Stimulated activated CD8-positive, alpha-beta memory T cell treated with anti-CD3 and anti-CD28 coated beads, Interleukin-12 subunit alpha, Interleukin-12 subunit beta, amount 100 ng/mL, for 1 hour (primary cell): ENCODE measurements at places on chromosomes 5 and 9.

GRCh38 chr9:18623221-18624079 lies 149.5 kb downstream of the ADAMTSL1 start:
- DNase-seq = no peak

DNA sequence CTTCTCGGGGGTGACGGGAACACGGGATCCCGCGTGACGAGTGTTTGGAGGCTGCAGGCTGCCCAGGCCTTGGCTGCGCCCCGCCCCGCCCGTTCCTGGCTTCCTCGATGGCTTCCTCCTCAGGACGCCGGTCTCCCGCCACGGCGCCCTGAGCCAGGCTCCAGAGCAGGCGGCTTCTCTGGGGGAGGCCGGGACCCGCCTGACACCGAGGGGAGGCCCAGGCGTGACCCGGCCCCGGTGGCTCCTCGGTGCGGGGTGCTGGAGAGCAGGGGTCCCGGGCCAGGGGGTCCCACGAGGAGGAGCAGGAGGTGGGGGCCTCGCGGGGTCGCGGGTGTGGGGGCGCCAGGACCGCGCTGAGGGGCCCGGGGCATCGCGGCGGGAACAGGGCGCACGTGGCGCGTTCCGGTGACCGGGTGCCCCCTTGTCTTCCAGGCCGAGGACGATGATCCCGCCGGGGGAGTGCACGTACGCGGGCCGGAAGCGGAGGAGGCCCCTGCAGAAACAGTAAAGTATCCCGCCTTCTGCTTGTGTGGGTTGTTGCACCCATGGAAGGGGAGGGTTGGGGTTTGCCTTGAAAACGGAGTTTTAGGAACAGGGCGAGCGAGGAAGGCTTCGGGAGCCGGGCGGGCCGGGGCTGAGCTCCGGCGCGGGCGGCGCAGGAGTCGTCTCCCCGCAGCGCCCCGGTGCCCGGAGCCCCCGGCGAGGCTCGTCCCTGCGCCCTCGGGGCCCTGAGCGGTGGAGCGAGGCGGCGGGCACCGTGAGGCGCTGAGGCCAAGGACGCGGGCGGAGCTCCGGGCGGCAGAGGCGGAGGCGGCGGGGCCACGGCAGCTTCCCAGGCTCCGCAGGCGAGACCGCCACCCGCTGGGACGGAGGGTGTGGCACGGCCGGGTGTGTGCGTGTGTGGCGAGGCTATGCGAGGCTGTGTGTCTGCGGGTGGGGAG lies 22.2 kb downstream of the AHRR start:
- DNase-seq = peak; percentile 18

- no peak for DNase-seq
These were observed 339.0 kb upstream of the WWC1 start for GRCh38 chr5:167952278-167952995.

GRCh38 chr5:134506054-134507039 lies 19.1 kb upstream of the JADE2 start:
- no peak for DNase-seq

GRCh38 chr5:147072622-147073021 lies 162.2 kb upstream of the STK32A start:
- no peak for DNase-seq

DNA sequence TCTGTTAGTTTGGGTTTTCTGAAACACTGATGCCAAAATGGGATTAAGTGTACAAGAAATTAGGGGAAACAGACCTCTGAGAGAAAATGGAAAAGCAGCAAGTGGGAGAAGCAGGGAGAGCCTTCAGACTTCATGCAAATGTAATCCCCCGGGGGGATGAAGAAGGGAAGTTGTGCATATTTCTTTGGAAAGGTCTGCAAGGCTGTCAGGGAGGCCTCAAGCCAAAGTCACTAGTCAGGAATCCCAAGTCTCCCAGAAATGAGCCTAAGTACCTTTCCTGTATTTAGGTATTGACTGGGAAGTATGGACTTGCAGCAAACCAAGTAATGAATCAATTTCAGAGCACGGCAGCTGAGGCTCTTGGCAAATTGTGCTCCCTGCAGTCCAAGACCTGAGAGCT lies 2.2 kb downstream of the FTMT start:
- no peak for DNase-seq

- no peak for DNase-seq
These were observed 600 bp upstream of the SQSTM1 start for GRCh38 chr5:179820127-179820482.

DNA sequence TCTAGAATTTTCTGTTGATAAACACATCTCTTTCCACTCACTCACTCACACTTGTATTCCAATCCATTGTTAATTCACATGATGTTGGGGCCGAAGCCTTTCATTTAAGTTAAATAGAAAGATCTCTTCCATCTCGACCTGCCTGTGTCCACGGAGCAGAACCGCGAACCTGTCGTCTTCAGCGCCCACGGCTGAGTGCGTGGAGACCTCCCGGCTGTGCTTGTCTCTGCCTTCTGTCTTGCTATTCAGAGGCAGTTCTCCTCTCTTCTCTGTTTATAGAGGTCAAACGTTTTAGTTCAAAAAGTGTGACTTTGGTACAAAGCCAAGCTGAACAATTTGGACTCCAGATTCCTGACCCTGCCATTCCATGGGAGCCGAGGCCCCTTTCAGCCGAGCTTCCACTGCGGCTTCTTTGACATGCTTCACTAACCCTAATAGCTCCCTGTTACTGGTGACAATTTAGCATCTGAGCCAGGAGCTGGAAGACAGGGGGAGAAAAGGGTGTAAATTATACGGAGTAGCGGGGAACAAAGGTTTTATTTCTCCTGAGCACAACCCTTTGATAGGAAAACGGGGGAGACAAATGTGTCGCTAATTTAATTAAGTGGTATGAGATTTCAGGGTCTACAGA lies 314.4 kb upstream of the IRX4 start:
- DNase-seq = no peak

DNA sequence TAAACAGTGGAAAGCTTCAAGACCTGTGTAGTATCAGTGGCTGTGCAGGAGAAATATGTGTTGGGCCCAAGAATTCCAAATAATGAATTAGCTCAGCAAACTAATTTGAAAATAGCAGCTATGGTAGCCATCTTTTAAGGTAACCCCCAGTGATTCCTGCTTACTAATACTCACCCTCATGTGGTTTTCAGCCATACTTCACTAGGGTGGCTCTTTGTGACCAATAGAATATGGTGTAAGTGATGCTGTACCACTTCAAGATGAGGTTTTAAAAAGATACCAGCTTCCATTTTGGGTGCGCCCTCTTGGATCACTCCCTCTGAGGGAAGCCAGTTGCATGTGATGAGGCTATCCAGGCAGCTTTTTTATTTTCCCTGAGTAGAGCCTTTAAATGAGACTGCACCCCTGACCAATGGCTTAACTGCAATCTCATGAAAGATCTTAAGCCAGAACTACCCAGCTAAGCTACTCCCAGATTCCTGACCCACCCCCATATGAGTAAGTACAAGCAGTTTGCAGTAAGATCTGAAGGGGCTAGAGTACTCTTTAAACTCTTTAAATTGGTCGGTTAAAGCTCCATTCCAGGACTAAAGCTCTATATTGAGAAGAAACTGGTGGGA lies 58.3 kb downstream of the UHRF2 start:
- no peak for DNase-seq

DNA sequence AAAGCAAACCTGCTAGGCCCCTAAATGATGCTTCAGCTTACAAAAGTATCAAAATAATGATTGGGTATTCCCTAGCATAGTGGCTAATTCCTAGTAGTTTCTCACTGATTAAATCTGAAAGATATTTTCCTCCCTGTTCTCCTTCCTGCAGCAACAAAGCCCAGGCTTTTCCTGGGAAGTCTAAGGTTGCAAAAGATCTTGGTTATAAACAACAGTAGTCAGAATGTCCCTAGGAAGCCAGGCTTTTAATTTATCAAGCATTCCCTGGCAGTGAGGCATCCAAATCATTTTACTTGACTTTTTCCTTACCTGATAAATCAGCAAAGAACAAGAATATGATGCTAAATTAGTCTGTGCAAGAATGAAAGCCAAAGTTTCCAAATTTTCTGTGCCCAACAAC lies 272.0 kb downstream of the PDE4D start:
- DNase-seq = no peak

GRCh38 chr5:99765011-99765410 lies 770.2 kb upstream of the FAM174A start:
- no peak for DNase-seq

GRCh38 chr5:126469536-126470316 lies 46.5 kb downstream of the GRAMD2B start:
- DNase-seq = no peak

- no peak for DNase-seq
These were observed 71.4 kb upstream of the CPEB4 start for GRCh38 chr5:173816728-173817127.

DNA sequence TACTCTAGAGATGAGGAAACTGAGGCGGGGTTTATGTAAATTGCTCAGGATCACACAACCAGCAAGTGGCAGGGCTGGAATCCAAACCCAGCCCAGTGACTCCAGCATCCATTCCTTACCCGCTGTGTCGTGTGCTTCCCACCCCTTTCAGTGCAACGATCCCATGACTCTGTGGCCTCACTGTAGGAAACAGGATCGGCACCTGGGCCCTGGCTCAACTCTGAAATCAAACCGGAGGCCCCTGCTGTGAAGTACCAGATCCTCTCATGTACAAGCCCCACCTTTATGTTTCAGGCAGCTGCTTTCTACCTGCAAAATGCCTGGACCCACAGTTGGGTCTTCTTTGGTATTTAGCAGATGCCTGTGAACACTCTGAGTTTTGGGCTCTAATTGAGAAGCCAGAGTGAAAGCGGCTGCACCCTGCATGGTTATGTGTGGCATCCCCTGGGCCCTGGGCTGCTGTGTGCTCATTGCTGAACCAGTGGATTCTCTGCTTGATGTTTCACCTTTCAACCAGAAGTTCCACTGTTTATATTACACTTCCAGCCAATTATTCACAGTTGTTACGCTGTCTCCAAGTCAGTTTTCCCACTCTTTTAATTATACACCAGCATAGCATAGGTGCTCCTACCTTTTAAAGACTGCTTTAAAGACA lies 36.7 kb downstream of the ABLIM3 start:
- no peak for DNase-seq

- DNase-seq = no peak
These were observed 59.1 kb upstream of the GLIS3 start for GRCh38 chr9:4359016-4359415.

GRCh38 chr5:56825222-56825824 lies 10.0 kb downstream of the MAP3K1 start:
- no peak for DNase-seq

- peak; percentile 48 for DNase-seq
These were observed 7.2 kb upstream of the KLHL3 start for GRCh38 chr5:137743031-137743640.

DNA sequence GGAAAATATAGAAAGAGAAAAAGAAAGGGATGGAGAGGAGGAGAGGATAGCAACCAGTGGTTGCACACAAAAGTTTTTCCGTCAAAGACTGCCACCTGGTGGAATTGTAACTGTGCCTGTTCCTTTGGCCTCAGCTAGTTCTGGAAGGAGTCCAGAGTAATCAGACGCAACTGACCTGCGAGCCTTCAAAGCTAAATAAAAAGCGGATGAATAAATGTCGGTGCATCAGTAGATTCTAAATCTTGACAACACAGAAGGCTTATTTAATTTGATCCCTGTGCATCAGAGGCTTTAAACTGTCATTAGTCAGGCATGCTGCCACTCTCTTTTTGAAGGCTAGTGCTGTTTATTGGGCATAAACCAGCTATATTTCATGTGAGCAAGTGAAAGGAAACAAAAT lies 132.9 kb upstream of the ACO1 start:
- DNase-seq = no peak

- no peak for DNase-seq
These were observed 549.9 kb upstream of the KLF4 start for GRCh38 chr9:108039493-108039892.

- DNase-seq = no peak
These were observed 86.8 kb downstream of the PTPRD start for GRCh38 chr9:10525972-10526371.

DNA sequence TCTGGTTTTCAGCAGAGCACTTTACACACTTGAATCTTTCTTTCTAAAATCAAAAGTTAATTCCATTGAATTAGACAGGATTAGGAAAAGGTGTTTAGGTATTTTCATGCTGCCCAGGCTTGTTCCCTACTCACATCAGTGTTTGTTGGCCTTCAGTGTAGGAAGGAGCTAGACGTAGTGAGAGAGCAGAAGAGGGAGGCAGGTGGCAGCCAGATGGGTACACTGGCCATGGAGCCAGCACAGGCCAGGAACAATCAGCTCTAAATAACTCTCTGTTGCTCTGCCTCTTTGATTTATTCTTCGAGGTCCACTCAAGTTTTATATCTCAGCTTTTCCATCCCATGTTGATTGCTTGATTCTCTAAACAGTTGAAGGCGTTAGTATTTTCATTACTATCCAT lies 529.6 kb downstream of the PSAT1 start:
- no peak for DNase-seq

GRCh38 chr9:21607576-21607975 lies 125.5 kb upstream of the IFNE start:
- no peak for DNase-seq

- DNase-seq = no peak
These were observed 57.6 kb upstream of the SH3GL2 start for GRCh38 chr9:17521100-17521855.

GRCh38 chr9:74728176-74728575 lies 159.5 kb downstream of the TRPM6 start:
- DNase-seq = no peak

DNA sequence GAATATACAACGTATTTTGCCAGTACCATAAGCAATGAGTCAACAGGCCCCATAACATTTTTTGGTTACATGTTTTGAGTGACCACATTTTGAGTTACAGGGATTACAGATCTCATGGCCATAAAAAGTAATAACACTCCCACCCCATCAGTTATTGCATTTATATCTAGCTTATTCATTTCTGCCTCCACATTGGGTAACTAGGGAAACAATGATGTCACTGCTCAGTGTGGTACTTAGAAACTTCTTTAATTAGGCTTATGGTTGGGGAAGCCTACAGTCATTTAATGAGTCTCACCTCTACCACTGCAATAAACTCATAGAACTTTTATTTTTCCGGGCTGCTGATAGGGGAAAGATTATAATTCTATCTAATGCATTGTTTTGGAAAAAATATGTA lies 39.9 kb upstream of the SMIM15 start:
- DNase-seq = no peak

GRCh38 chr5:29853711-29854220 lies 1339.7 kb upstream of the CDH6 start:
- no peak for DNase-seq

GRCh38 chr5:149550594-149551226 lies 529 bp downstream of the CSNK1A1 start:
- DNase-seq = no peak

DNA sequence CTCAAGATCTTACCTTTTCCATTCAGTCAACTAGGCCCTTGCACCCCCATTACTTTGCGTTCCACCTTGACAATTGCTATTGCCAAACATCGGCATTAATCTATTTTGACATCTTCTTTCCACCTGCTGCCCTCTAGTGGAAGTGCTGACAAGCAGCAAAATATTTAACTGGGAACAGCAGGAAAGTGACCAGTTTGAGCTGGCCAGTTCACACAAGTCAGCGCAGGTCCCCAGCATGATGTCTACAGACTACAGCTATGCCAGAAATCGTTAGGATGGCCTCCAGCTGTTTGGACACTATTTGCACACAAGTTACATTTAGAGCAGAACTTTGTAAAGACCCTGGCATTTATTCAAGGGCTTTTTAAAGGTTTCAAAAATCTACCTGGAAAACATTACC lies 160.1 kb downstream of the GHR start:
- DNase-seq = no peak

GRCh38 chr9:120876842-120877240 lies at the start of gene PHF19:
TSS of gene PHF19 (minus strand) at chr9:120877188. CDS start at chr9:120874741, 2,447 bp downstream.
- no peak for DNase-seq

GRCh38 chr9:127118597-127119319 lies 3.7 kb downstream of the ANGPTL2 start:
- no peak for DNase-seq

GRCh38 chr5:77074745-77075144 lies 12.3 kb downstream of the ZBED3 start:
- no peak for DNase-seq

- no peak for DNase-seq
These were observed 58.5 kb upstream of the EIF4EBP3 start for GRCh38 chr5:140488914-140489313.
